ENCODE measurements at places on chromosomes 1 and 21.

DNA sequence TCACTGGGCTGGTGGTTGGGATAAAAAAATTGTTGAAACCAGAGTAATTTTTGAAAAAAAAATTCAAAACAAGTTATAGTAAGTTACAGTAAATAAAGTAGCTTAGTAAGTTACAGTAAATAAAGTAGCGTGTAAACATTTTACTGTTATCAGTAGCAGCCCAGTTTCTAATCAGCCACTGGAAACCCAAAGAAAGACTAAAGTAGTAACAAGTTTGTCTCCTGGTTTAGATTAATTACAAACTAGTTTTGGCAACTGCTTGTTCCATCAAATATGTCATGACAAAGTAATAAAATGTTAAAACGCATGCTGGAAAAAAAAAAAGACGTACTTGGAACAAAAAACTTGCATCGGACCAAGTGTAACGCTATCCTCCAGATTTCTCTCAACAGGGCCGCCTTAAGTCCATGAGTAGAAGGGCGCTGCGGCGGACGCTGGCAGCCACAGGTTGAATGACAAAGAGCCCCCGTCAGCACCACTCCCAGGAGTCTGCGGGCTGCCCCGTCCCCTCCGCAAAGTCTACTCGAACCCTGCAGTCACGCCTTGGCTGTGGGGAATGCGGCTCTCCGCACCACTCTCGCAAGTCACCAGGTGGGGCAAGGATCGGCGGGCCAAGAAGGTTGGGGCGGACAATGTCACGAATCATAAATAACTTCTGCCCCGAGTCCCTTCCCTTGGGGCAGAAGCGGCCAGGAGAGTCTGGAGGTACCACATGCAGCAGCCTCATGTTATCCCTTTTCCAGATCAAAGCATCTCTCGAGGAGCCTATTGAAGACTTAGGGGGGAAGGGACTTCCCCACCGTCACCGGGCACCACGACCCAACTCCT, 837 bp downstream of the SLC16A1 start:
- peak; percentile 87 for DNase-seq

DNA sequence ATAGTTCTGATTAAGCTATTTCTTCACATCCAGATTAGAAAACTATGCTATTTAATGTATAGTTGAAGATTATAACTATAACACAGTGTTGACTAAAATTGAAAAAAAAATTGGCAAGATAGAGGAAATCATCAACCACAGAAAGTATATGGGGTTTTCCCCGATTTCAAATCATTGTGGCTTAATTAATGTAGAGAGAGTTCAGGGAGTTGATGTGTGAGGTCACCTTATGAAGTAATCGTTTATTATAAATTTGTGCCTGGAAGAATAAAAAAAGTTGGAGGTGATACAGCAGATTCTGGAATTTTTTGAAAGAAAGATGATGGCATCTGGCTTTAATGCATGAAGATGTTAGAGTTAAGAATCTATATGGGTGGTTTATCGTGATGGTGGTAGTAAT, 84.3 kb downstream of the PTGS2 start:
- no peak for DNase-seq

- peak; percentile 18 for DNase-seq
These were observed 8.4 kb upstream of the GNG4 start for GRCh38 chr1:235657747-235658526.

DNA sequence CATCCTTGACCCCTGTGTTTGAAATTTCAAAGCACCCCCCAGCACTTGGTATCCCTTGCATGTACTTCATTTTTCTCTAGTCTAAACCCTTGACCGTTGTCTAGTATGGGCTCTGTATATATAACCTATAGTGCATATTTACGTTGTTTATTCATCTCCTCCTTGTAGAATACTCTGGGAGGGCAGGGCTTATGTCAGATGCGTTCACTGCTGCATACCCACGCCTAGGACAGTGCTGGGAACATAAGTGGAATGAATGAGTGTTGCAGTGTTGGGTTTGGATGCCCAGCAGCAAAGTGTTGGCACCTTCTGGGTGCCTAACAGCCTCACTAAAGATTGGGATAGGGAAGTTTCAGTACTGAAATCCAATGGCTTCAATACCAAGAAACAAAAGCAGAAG, 17.6 kb upstream of the BLACAT1 start:
- DNase-seq = no peak

DNA sequence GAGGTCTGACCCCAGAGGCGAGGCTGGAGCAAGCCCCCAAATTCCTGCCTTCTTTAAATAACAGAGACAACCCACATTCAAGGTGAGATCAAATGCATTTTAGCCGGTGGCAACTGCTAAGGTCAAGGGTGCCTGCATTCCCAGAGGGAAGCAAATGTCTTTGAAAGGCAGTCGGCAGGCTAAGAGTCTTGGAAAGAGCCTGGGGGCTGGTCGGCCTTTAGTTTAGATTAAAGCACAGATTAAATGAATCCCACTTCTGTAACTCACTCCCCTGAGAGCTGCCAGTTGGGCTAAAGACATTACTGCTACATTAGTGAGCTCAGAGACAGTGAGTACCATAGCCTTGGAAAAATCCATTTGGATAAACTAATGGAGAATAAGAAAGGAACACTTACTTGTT, 59.2 kb downstream of the HTR6 start:
- no peak for DNase-seq

- DNase-seq = no peak
These were observed 113.0 kb downstream of the DMRTB1 start for GRCh38 chr1:53572065-53572814.

GRCh38 chr1:165451691-165452090, 6.8 kb upstream of the RXRG start:
- DNase-seq = no peak

All from activated CD4-positive, alpha-beta T cell treated with anti-CD3 and anti-CD28 coated beads, Interleukin-2, amount 10 ng/mL, durations not matched to agents 24 days and 14 days (primary cell).